ENCODE measurements at places on chromosomes 1 and 21.

- no peak for DNase-seq
Measured at GRCh38 chr1:114549137-114549536, 32.3 kb downstream of the BCAS2 start.

- DNase-seq, result no peak
Measured at GRCh38 chr1:191608367-191608766, 549.9 kb upstream of the RGS18 start.

GRCh38 chr1:94595658-94596057 is 54.1 kb upstream of the F3 start:
- DNase-seq, result no peak

- DNase-seq, result no peak
Measured at GRCh38 chr1:29452463-29453230, 216.3 kb downstream of the PTPRU start.

- no peak for DNase-seq
Measured at GRCh38 chr1:53296117-53296749, 31.6 kb downstream of the LRP8 start.

- no peak for DNase-seq
Measured at GRCh38 chr1:57461405-57461804, 37.5 kb upstream of the DAB1 start.

DNA sequence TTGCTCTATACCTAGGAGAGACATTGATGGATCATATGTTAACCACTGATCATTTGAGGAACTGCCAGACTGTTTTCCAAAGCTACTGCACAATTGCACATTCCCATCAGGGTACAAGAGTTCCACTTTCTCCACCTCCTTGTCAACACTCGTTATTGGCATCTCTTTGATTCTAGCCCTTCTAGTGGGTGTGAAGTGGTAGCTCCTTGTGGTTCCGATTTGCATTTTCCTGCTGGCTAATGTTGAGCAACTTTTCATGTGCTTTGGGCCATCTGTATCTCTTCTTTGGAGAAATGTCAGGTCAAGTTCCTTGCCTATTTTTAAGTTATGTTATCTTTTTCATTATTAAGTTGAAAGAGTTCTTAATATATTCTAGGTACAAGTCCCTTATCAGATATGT is 90.1 kb downstream of the DMRTB1 start:
- DNase-seq, result no peak

DNA sequence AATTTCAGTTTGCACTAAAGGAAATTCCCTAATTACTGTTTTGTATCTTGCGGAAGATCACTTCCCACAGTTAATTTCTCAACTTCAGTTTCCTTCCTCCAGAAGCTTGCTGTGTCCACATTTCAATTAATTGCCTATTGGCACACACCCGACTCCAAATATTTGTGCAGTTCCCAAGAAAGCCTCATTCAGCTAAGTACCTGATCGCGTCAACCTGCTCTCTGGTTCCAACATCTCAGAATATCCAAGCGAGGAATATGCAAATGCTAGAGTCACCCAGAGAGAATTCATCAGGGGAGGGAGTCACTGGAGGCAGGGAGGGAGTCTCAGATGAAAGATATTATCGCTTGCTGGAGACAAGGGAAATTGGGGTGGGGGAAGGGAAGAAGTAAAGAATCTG is 351.3 kb downstream of the RRAGC start:
- no peak for DNase-seq

- no peak for DNase-seq
Measured at GRCh38 chr1:32309960-32310359, 18.1 kb downstream of the HDAC1 start.

GRCh38 chr1:109763646-109764415 is at the start of gene EPS8L3:
Gene EPS8L3 (minus strand): TSS chr1:109763923. CDS start chr1:109761749, 2,174 bp downstream.
- no peak for DNase-seq

- no peak for DNase-seq
Measured at GRCh38 chr1:10672343-10673050, 123.9 kb downstream of the CASZ1 start.

GRCh38 chr1:7633506-7634245 is 137.4 kb upstream of the VAMP3 start:
- DNase-seq, result no peak

- no peak for DNase-seq
Measured at GRCh38 chr1:231549733-231550447, 21.4 kb downstream of the TSNAX start.

GRCh38 chr1:223732993-223733798 is 20.9 kb downstream of the CAPN2 start:
- DNase-seq, result no peak

DNA sequence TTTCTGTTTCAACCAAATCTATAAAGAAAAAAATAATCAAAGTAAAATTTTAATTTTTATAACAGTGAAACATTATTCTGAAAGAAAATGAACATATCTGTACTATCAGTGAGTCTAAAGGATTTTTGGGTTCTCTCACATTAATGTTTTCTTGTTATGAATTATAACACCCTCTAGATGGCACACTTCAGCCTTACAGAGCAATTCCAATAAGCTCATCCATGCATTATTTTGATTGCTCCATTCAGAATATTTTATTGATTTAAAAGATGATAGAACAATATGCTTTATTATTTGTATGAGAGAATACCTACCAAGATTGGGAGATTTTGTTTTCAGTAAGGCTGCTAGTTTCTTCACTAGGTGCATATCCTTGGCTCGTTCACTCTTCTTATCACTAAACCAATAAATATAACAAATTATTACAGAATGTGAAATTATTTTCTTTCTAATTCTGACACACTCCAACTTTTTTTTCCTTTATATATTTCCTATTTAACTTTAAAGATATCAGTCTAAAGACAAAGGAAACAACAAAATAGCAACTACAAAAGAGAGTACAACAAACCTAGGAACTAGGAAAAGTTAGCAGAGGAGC is 82.4 kb downstream of the RAB3GAP2 start:
- DNase-seq, result no peak

- DNase-seq, result no peak
Measured at GRCh38 chr21:35491920-35492678, 443.0 kb upstream of the RUNX1 start.

DNA sequence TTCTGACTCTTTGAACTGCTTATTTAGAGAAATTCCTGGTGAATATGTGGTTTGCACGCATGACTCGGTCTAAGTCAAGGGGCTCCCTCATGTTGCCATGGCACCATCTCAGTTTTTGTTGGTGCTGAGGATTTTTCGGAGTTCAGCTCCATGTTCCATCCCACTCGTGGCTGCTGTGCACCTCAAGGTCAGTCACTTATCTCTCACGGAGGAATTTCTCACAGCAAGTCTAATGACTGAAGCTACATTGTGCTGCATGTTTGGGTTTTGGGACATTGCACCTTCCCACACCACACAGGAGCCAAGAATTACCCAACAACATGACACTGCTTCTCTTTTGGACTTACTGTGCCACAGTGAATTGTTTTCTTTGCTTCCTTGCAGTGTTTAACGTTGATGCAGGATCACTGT is 269.9 kb downstream of the NCAM2 start:
- DNase-seq, result no peak

- DNase-seq, result no peak
Measured at GRCh38 chr1:225603538-225604354, 49.2 kb downstream of the ENAH start.

DNA sequence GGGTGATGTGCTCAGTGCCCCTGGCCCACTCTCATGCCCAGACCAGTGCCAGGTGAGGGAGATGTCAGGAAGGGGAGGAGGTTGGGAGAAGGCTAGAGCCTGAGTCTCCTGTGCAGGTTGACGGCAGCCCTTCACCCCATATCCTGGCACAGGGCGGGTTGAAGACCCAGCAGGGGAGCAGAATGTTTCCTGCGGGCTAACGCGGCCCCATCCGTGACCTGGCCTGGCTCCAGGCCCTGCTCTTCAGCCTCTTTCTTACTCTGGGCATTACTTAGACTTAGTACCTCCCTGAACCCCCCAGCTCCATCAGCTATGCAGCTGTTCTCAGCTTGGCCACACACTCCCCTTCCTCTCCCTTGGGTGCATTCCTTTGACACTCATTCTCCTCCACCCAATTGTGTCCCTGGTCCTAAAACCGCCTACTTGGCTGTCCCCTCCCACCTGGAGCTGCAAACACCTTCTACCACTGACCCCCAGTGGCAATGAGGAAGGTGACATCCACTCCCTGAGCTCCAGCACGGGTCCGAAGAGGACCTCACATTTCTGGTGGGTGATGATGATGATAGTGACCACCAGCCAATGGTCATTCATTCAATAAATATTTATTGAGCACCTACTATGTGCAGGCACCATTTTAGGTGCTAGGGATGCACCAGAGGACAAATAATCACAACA is 179.0 kb downstream of the PTPRU start:
- DNase-seq, result no peak

DNA sequence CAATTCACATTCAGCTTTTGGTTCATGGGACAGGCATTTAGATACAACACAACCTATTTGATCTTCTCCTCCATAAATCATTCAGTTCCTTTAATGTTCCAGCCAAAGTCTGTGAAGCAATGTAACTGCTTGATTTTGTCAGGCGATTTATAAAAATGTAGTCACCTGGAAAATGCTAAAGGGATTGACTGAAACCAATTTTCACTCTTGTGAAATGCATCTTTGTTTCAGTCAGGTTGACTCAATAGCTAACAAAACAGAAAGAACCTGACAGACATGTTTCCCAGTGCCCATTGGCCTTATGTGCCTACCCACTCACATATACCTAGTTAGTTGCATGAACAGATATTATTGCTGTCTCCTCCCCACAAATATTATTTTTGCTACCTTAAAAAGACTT is 335.7 kb downstream of the CHRM3 start:
- DNase-seq, result no peak

- DNase-seq, result peak; percentile 82
Measured at GRCh38 chr21:38289705-38290485, 33.1 kb downstream of the KCNJ15 start.

- DNase-seq, result no peak
Measured at GRCh38 chr1:177069490-177069889, 95.0 kb downstream of the ASTN1 start.

DNA sequence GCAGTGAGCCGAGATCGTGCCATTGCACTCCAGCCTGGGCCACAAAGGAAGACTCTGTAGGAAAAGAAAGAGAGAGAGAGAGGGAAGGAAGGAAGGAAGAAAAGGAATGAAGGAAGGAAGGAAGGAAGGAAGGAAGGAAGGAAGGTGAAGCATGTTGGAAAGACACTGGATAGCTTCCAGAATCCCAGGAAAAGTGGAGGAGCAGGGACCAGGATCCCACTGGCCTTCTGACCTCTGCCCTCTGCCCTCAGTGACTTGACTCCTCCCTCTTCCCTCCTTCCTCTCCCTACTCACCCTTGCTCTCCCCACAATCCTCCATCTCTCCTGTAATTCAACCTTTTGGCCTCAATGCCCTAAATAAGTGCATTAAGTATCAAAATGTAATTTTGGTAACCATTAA is 4.1 kb upstream of the UTS2 start:
- DNase-seq, result no peak

DNA sequence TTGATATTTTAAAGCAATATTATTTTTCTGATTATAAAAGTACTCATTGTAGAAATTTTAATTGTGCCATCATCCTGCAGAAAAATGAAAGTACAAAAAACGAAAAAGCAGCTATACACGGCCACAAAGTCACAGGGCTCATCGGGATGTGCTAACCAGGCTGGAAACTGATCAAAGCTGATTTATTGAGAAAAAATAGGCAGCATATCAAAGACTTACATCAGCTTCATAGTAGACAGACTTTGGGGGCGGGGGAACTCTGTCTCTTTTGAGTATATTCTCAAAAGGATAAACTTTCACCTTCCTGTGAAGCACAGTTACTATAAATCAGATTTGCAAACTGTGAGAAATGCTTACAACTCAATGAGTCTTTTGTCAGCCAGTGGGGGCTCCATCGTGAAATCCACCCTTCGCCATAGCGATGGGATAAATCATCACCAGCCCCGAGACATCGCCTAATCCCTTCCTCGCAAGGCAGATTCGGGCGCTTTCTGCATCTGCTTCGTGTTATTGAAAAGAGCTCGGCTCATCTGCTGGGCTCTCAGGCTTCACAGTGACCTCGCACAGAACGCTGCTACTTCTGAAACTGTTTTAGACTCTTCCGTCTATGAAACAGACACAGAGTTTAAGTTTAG is 69.2 kb upstream of the ERG start:
- no peak for DNase-seq

- DNase-seq, result peak; percentile 70
Measured at GRCh38 chr1:15696956-15697521, 12.9 kb downstream of the PLEKHM2 start.

DNA sequence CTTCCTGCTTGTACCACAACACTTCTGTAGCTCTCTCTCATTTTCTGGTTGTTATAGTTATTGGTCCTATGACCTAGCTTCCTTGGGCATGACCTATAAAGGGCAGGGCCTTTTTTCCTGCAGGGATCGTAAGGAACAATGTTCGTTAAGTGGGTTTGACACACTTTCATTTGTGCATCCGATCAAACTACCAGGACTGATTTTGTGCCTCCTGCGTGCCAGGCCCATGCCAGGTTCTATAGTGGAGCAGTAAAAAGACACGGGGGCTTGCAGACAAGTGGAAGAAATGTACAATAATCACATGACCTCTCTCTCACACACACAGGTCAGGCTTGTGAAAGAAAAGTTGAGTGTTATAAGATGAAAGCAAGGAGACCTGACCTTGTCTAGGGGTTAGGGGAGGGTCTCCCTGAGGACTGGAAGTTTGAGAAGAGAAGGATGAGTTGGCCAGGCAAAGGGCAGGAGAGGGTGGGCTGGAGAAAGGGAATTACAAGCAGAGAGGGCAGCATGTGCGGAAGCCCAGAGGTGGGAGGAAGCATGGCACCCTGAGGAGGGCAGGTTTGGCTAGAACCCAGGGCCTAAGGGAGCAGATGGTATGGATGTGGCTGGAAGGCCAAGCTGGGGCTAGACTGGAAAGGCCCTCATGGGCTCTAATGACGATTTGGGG is 145.4 kb downstream of the GRIK3 start:
- DNase-seq, result no peak

DNA sequence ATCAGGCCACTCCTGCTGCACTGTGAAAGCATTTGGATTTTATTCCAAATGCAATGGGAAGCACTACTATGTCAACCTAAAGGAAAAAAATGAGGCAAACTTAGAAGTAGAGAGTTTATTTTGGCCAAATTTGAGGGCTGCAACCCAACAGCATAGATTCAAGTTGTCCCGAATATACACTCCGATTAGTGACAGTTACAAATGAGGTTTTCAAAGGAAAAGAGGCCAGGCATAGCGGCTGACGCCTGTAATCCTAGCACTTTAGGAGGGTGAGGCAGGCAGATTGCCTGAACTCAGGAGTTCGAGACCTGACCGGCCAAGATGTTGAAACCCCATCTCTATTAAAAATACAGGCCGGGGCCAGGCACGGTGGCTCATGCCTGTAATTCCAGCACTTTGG is 78.9 kb upstream of the PUM1 start:
- no peak for DNase-seq

DNA sequence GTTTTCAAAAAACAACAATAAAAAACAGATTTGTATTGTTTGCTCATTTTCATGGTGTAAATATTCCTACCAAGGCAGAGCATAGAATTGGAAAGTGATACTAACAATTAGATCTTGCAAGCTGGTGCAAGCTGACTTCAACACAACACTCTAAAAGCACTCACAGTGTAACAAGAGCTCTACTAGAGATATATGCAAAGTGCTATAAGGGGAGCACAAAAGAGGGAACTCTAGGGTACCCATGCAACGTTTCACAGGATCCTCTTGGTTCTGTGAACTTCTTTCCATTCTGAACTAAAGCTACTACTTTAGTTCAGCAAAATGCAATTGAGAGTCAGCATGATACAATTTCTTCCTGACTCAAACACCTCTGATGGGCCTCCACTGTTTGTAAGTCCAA is 78.3 kb downstream of the ATP1B1 start:
- DNase-seq, result no peak
